ENCODE measurements at places on chromosomes 1 and 21.

DNA sequence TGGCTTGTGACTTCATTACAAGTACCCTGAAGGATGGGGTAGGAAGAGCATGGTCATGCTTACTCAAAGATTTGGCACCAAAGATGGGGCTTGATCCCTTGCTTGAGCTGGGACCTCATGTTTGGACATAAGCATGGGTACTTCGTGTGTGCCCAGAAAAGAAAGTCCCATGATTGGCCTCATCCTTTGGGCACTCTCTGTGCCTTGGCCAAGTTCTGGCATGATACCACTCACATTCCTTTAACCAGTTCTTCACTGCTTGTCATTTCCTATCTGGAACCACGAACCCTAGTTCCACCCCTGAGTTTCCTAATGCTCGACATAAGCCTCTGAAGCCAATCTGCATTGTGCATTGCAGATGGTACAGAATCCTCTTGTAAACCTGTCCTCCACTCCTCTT is 107.0 kb downstream of the NAV1 start:
- no peak for DNase-seq

- DNase-seq, result no peak
Observed at GRCh38 chr1:43999455-43999854, 8.1 kb downstream of the CCDC24 start.

DNA sequence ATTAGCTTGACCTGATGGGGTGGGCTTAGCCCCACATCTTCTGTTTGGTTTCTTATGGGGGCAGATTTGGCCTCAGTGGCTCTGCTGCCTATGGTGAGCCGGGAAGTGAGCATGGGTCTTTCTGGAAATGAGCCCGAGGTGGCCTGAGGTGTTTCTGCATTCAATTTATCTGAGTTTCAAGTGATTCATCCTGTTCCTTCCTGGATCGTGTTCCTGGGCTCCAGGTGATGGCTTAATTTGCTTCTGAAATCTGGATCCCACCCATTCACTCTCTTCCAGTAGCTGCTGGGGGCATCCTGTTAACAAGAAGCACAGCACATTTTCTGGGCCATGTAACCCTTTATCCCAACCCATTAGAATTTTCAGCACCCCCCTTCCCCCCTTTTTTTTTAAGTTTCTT is 324.6 kb downstream of the CAMTA1 start:
- no peak for DNase-seq

DNA sequence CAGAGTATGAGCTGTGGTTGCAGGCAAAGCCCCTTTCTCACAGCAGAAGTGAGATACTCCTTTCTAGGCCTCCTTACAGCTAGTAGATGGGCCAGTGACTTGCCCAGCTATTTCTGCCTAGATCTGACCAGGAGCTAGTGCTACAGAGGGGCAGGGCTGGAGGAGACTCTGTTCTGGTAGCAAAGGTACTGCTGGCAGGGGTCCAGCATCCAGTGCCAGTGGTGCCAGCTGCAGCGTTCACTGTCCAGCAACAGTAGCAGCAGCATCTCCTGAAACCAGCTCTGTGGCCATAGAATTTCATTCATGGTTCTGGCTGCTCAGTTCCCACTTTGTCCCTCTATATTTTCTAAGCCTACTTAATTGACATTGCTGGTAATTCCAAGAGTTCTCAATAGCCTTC is 62.5 kb upstream of the CNN3 start:
- DNase-seq, result no peak
